A549 (cell line): ENCODE measurements at places on chromosomes 5 and 9. TPM values are rescaled to one million over a fixed set of nuclear protein-coding genes. Genes with fewer than 3 reads are reported as not detected.

- DNase-seq, result no peak
Observed at GRCh38 chr5:62112689-62113228, 193.2 kb upstream of the KIF2A start.

DNA sequence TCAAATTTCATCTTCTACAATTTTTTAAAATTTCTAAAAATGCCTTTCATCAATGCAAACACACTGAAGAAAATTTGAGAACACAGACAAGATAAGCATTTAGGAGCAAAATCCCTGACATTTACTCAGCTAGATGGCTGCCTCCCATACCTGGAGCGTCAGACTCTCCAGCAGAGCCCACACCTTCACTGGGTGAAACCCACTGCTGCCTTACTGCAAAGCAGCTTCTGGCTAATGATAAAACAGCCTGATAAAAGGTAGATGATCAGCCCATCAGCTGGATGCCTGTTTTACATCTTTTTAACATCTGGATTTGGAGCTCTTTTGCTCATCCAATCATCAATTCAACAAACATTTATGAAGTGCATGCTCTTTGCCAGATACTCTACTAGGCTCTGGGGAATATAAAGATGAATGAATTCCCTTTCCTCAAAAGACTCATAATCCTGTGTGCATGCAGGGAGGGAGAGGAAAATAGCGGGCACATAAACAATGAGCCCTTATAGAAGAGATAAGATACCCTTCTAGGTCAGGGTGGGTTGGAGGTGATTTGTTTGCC, 271.2 kb downstream of the SAXO1 start:
- no peak for DNase-seq

DNA sequence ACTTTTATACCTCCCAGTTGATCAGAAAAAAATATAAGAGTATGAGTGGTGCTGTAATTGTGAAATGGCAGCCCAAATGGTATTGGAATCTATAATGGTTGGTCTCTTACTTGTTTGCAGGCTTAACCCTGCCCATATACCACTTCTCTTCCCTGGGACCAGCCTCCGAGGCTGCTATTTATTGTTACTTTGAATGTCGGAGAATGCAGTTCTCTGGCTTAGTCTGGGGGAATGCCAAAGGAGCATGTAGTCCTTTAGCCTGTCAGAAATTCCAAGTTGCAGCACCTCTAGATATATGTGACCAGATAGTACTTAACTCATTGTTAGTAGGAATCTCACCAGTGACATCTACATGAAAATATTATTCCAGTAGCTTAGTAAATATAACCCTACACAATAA, 47.5 kb downstream of the SLC44A1 start:
- DNase-seq, result no peak

- DNase-seq, result no peak
Observed at GRCh38 chr5:171839112-171839511, 53.5 kb downstream of the SMIM23 start.

- no peak for DNase-seq
Observed at GRCh38 chr5:9468060-9468388, 77.9 kb downstream of the SEMA5A start.

- DNase-seq, result no peak
Observed at GRCh38 chr5:125257057-125257972, 510.9 kb upstream of the ZNF608 start.

- DNase-seq, result no peak
Observed at GRCh38 chr9:129933185-129934040, 98.2 kb downstream of the USP20 start.

DNA sequence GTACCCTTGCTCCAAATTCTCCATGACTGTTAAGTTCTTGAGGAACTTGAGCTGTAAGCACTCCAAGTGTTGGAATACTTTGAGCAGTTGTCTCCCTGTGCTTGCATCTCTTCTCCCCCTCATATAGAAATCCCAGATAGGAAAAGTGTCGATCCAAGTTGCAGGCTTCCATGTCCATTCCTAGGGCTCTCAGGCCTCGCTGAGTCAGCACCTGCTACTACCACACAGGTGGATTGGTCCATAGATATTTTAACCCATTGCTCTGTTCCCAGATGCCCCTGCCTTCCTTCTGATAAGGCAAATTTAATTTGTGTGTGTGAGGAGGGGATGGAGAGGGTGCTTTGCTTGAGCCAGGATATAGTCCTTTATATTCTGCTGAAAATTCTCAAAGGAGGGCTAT, 95.8 kb downstream of the PIP5K1B start:
- no peak for DNase-seq

DNA sequence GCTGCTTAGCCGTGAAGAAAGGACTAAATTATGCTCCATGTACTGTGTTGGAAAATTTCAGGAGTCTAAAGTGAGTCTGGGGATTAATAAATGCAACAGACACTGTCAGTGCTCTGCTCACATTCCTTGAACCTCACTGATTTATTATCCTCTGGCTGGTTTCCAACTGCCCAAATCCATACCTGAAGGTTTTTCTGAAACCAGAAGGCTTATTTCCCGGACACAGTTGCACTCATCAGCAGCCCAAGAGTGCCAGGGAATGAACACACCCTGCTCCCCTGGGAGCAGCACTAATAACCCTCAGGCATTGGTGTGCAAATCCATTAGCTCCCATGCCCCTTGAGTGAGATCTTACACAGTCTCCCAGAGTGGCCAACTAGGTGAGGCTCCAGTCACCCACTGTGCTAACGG, 38.7 kb downstream of the F2R start:
- no peak for DNase-seq

PHAX gene
- 90.2 to 95.5 TPM (median 90.2 TPM) in 3 replicates for polyA plus RNA-seq

PLCXD3 gene
- 0.56 to 1.6 TPM (median 1.2 TPM) in 3 replicates for polyA plus RNA-seq

GABRG2 gene
- polyA plus RNA-seq, result not detected in 3 replicates

PTGS1 gene
- polyA plus RNA-seq, result 0.77 to 1.6 TPM (median 1.0 TPM) in 3 replicates

BTNL8 gene
- not detected in 3 replicates for polyA plus RNA-seq

DBH gene
- not detected in 3 replicates for polyA plus RNA-seq
